ENCODE measurements at places on chromosomes 16 and 17.

GRCh38 chr17:44610871-44611270 is 45.4 kb upstream of the MEIOC start:
- ATAC-seq = no peak

DNA sequence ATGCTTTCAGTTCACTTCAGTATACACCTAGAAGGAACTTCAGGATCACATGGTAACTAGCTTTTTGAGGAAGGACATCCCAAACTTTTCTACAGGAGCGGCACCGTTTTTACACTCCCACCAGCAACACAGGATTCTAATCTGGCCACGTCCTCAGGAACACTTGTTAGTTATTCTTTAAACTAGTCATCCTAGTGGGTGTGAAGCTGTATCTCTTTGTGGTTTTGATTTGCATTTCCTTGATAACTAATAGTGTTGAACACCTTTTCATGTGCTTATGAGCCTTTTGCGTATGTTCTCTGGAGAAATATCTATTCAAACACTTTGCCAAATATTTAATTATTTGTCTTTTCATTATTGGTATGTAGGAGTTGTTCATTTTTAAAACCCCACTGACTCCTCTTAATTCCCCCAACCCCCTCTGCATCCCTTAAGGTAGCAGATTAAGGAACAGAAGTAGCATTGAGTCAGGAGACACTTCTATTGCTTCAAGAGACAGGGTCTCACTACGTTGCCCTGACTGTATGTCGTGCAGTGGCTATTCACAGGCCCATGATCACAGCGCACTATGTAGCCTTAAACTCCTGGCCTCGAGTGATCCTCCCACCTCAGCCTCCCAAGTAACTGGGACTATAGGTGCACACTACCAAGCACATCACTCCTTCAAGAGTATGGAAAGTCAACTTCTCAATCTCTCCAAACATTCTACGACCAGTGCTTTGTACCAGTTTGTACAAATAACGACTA is 25.4 kb downstream of the YWHAE start:
- ATAC-seq = peak; percentile 58

DNA sequence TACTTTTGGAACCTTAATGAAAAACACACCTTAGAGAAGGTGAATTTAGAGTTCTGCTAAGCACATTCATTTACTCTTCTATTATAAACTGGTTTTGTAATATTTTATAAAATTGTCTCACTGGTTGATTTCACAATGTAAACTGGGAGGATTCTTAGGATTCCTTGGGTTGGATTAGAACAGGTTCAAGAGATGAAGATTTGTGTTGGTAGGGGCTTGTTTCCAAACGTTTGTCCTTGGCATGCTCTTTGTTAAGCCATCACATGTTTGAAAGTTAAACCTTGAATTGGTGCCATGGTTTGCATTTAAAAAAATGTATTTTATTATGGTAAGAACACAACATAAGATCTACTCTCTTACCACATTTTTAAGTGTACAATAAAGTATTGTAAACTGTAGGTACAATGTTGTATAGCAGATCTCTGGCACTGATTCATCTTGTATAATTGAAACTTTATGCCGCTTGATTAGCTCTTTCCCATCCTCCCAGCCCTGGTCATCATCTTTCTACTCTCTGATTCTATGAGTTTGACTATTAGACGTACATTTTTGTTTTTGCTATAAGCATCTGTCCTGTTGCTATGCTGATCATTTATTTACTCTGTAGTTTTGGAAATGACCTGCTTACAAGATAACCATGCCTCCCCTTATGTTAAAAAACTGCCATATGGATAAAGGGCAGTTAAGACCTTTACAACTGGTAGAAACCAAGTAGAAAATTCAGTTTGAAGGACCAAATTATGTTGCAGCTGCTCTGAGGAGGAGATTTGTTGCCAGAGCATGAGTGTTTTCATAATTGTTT is 9.6 kb downstream of the FTO start:
- ATAC-seq = no peak

DNA sequence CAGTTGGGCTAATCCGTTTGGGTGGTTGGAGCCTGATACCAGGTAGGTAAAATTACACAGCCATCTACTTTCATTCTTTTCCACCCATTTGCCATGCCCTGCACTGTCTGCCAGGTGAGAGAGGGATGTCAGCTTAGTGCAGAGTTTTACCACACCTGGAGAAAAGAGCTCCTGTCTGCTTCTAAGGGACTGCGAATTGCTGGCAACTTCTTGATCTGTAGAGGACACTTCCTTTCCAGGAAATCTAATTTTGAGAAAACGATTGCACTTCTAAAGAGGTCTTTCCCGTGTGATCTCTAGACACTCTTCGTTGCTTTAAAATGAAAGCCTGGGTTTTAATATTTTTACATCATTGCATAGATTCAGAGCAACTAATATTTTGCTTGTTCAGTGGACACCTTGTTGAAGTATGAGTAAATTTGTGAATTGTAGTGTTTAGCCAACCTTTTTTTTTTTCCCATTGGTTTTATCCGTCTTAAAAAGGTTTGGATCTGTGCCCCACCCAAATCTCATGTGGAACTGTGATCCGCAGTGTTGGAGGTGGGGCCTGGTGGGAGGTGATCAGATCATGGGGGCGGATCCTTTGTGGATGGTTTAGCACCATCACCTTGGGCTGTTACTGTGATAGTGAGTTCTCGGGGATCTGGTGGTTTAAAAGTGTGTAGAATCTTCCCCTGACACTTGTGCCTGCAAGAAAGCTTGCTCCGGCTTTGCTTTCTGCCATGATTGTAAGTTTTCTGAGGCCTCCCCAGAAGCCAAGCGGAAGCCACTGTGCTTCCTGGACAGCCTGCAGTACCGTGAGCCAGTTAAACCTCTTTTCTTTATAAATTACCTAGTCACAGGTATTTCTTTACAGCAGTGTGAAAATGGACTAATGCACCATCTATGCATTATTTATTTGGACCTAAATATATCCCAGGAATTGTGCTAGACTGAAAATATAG is 104.6 kb downstream of the PRKCA start:
- ATAC-seq = no peak

DNA sequence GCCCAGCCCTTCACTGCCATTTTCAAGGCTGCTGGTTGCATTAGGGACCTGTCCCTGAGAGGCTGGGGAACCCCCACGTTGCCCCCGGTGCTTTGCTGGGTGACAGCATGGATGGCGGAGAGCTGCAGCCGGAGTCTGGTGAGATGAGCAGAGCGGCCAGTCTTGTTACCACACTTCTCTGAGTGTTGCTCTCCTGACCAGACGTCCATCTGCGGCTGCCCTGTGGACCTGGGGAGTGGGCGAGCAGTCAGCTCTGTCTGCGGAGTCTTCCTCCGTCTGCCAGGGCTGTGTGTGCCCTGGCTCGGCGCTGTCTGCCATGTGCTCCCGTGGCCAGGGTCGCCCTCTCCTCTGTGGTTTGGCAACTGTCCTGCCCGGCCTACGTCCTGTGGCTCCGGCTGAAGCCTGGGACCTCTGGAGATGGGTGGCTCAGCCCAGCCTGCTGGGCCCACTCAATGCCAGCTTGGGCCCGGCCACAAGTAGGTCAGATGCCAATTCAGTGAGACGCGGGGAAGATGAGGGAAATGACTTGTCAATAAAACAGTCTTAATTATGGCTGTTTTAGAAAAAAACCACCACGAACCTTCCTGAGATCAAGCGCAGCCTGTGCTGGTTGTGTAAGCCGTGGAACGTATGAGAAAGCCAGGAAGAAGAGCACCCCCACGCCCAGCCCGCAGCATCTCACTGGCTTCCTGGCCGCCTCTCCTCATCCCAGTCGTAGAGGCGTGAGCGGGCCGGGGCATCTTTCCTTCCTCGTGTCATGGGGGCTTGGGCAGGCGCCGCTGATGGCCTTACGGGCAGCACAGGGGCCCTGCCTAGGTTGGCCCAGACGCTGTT is 7.9 kb downstream of the KCTD5 start:
- ATAC-seq = no peak

GRCh38 chr17:74062234-74062633 is 141.2 kb upstream of the RPL38 start:
- ATAC-seq = no peak

DNA sequence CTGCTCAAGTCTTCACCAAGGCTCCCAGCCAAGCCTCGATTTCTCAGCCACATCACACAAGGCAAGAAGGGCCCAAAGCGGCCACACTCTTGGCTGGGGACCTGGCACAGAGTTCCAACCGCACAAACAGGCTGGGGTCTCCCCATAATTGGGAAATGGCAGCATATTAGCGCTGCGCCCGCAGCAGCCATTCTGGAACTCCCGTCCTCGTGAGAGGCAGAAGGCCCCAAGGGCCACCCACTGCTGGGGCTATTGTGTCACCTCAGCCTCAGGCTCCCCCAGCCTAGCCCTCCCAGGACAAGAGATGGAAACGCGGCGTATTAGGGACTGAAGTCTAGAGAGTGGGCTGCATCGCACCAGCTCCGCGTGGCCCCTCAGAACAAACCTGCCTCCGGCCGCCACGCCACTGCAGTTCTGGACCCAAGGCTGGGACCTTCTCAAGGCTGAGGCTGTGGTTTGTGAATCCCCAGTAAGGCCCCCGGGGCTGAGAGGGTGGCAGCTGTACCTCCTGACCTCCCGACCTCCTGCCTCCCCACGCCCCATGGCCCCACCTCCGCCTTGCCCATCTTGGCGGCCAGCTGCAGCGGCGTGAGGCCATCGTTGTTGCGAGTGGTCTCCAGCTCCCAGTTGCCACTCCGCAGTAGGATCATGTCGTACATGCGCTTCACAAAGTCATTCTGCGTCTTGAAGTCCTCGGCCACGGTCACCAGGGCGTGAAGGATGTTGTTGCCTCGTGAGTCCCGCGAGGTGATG is 25.3 kb downstream of the TRPV3 start:
- ATAC-seq = no peak

DNA sequence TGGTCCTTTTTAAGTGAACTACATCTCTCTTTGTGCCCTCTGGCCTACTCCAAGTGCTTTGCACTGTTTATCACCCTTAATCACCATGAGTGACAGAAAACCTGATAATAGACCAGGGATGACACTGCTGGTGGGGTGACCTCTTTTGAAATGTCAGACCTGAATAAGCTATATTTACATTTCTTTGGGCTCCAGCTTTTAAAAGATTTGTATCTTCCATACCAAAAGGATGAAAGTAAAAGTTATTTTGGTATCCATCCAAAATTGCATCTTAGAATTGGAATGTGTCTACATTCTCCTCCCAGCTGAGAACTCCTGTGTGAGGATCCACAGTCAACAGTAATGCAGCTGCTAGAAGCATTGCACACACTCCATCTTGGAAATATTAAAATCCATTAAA is 370.0 kb downstream of the CDH11 start:
- no peak for ATAC-seq

GRCh38 chr17:27415120-27415795 is 41.0 kb upstream of the KSR1 start:
- ATAC-seq = no peak

DNA sequence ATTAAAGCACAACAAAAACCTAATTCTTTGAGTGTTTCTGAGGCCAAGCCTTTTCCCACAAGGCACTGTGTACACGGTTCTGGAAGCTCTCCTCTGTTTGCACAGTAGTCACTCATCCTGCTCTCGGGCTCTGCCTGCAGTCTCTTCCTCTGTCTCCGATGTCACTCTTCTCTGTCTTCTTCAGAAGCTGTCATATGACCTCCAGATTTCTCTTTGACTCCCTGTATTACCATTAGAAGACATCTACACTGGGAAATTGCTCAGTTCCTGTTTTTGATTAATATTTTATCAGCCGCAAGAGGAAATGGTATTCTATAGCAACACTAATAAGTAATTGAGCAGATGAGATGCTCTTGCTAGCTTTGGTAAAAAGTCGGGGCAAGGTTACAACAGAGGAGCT is 422.9 kb downstream of the WWOX start:
- no peak for ATAC-seq

DNA sequence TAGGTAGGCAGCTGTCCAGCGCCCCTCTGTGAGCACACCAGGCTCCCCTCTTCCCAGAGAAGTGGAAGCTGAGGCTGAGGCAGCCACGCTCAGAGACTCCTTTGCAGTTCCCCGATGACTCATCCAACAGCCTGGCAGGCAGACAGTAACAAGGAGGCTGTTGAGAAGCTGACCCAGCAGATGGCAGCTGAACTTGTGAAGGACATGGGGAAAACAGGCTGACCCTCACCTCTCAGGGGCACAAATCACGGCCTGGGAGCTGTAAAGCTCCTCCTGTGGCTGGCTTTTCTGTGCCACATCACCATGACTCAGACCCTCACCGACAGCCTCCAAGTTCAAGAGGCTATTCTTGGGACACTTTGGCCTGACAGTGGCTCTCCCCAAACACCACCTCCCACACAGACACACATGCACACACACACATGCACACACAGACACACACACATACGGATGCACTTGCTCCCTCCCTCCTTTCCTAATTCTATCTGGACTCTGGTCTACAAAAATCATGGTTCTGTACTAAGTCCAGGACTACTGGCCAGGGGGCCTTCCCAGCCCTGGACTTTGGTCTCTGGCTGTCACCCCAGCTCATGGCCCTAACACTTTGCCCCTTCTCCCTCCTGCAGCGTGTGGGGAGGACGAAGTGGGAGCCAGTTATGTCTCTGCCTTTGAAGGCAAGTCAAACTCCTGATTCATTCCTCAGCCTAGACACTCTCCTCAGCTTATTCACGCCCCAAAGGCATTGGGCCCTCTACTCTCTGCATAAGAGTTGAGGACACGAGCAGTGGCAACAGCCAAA is 23.2 kb downstream of the MAP3K14 start:
- peak; percentile 51 for ATAC-seq

DNA sequence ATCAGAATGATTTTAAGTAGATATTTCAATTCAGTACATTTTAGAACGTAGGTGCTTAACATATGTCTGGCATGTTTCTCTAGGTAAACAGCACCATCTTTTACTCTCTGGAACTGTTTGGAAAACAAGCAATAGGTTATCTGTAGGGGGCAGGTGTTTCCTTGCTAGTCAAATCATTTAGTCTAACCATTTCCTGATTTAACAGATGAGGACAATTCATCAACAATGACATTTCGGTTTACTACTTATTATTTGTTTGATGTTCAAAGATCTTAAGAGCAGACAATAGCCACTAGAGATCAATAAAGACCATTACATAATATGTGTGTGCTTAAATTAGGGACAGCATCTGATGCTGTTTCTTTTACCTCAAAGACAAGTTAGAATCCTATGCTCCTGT is 173.1 kb downstream of the CEP112 start:
- ATAC-seq = no peak

DNA sequence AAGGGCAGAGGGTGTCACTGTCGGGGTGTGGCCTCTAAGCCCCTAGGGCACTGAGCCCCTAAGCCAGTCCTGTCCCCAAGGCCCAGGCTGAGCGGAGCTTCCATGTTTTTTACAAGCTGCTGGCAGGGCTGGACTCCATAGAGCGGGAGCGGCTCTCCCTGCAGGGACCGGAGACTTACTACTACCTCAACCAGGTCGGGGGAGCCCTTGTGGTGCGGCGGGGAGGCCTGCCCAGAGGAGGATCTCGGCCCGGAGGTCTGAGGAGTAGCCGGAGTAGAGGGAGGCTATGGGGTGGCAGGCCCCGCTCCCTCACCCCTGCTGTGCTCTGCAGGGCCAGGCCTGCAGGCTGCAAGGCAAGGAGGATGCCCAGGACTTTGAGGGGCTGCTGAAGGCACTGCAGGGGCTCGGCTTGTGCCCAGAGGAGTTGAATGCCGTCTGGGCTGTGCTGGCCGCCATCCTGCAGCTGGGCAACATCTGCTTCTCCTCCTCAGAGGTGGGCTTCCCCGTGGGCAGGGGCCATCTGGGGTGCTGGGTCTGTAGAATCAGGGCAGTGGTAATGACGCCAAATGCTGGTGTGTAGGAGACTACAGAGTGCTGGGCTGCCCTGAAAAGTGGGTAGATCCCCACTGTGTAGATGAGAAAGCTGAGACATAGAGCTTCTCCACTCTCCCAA is 4.9 kb downstream of the MYO15B start:
- no peak for ATAC-seq
